ENCODE measurements at places on chromosomes 5 and 9.

GRCh38 chr9:88390371-88390990 lies 2.2 kb downstream of the SPIN1 start:
- DNase-seq, result no peak

DNA sequence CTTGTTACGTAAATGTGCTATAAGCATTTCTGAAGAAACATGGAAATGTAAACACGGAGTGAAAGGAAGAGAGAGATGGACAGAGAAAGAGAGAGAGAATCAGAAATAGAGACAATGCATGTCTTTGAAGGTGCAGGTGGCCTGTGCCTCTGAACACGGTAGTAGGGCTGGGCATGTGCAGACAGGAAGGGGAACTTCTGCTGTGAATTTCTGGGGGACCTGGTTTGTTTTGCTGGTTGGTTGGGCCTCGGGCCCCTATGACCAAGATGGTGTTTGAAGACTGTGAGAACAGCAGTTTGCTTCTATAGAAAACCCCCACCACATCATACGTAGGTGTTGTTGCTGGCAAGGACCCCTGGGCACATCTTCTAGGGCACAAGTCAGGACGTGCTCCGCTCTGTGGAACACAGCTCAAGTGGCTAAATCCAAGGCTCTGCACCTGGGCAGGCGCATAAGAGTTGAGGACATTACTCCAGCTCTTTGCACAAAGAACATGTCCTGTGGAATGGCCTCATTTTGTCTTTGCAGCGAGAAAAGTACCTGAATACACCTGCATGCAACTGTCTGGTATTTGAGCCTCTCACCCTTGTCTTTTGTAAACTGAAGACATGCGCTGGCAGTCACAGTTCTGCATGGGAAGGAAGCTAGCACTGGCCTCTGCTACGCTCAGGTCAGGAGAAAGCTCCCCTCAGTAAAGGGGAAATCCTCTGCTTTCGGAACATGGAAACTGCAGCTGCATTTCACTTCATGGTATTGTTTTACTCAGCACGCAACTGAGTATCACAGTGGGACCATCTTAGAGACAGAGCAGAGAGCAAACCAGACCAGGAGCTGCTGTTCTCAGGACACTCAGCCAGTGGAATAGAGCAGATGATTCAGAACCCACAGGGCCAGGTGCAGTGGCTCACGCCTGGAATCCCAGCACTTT lies 2.7 kb downstream of the OR2V2 start:
- no peak for DNase-seq

- no peak for DNase-seq
Measured at GRCh38 chr9:114246558-114246957, 76.3 kb upstream of the ORM1 start.

- no peak for DNase-seq
Measured at GRCh38 chr9:19999491-20000057, 210.7 kb upstream of the SLC24A2 start.

- no peak for DNase-seq
Measured at GRCh38 chr5:112013660-112014059, 256.7 kb upstream of the NREP start.

DNA sequence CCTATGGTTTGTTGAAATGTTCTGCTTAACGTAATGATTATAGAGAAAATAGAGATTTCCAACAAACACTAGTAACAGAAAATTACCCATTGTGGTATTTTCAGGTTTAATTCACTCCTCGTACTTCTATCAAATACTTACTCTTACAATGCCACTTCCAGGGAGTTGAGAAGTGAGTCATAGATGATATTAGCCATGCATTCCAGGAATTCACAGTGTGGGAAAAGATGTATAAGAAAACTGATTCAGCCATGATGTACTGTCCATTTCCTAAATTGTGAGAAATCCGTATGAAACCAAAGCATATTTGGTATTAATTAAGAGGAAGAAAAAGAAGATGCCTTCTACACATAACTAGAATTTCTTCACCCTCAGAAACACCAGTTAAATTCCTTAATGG lies 1854.6 kb upstream of the WWC1 start:
- DNase-seq, result no peak

GRCh38 chr9:70816316-70816715 lies 305.1 kb downstream of the TRPM3 start:
- DNase-seq, result no peak

GRCh38 chr5:2833556-2833955 lies 82.1 kb upstream of the IRX2 start:
- no peak for DNase-seq

- no peak for DNase-seq
Measured at GRCh38 chr5:926417-927171, 33.9 kb downstream of the TRIP13 start.

DNA sequence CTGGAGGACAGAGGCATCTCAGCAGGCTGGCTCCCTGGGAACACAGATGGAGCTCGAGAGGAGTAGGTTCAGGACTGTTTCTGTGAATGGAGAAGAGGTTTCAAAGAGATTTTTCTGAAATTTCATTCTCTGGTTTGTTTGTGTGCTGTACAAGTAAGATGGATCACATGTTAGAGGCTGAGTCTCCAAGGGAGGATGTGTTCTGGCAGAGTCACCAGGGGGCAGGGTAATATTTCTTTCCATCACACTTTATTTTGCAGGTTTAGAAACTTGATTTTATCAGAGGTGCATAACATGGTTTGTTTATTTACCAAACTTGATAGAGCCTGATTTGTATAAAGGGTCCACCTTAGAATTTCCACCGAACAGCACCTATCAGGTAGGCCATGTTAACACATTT lies 69.2 kb upstream of the ARL15 start:
- DNase-seq, result no peak

GRCh38 chr9:101005246-101005645 lies 23.3 kb upstream of the PLPPR1 start:
- DNase-seq, result no peak

DNA sequence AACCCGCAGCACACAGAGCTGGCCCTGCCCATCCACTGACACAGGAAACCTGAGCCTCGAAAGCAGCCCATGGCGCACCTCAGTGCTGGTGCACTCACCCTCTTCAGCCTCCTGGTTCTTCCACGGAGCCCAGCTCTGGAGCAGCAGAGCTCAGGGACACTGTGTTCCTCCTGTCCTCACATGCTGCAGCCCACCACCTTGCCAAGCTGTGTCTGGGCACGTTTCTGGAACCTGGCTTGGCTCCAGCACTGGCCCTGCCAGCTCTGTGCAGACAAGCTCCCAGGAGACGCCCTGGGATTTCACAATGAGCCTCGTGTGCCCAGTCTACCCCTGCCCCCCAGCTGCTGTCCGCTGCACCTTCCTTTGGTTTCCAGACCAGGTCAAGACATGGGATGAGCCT lies 119.5 kb downstream of the SYK start:
- DNase-seq, result no peak

DNA sequence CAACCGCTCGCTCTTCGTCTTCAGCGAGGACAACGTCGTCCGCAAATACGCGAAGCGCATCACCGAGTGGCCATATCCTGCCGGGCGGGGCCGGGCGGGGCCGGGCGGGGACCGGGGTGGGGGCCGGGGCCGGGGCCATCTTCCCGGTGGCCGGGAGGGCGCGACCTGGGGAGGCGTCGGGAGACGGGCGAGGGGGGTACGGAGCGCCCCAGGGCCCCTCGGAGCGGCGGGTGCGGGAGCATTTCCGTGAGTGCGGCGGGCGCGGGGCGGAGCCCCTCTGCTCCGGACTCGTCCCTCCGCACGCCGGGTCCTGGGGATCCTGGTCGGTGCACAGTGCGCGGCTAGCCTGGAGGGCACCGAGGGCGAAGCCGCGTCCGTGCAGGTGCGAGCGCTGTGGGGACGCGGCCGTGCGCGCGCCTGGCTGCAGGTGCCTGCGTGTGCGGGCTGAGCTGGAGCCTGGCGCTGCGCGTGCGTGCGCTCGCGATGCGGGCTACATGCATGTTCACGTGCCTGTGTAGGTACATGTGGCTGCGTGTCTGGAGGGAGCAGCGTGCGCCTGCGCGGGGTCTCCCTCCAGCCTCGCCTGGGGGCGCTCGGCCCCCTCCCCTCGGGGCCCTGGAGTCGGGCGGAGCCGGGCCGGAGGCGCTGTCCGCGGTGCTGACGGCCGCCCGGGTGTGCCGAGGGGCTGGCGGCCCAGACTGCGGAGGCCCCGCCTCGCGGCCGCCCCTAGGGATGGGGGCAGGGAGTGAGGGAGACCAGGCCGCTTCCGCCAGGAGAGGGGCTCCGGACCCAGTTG lies 762 bp downstream of the CACNA1B start:
- DNase-seq, result no peak

DNA sequence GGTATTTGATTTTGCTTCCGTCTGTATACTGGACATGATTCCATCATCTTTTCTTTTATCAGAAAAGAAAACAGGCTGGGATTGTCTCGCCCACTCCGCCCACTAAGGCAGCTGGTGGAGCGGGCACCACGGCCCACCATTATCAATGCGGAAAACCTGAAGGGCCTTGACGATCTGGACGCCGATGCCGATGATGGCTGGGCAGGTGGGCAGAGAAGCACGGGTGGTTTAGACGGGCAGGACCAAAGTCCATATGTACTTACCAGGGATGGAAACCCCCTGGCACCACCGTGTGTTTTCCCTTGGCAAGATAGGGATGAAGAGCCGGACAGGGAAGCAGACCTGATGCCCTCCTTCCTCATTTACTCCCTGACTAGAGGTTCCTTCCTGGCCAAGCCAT lies 53.7 kb downstream of the PRRC2B start:
- DNase-seq, result no peak

DNA sequence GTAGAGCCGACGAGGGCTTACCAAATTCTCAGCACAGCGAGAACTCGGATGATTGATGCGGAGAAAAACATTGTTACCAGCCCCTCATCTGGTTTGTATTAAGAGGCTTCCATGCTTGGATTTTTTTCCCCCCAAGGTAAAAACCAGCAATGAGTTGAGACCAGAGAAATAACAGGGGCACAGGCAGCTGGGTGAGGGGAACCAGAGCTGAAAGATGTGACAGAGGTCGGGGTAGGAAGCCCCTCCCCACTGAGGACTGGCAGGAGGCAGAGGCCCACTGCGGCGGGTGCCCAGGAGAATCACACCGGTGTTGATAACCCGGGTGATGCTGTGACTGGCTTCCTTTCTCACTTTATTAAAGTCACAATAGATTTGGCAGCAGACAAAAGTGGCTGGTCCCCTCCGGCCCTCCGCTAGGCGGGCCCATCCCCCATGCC lies 116.5 kb upstream of the PHYKPL start:
- DNase-seq, result no peak

- DNase-seq, result no peak
Measured at GRCh38 chr9:15522130-15522755, 11.5 kb upstream of the PSIP1 start.

DNA sequence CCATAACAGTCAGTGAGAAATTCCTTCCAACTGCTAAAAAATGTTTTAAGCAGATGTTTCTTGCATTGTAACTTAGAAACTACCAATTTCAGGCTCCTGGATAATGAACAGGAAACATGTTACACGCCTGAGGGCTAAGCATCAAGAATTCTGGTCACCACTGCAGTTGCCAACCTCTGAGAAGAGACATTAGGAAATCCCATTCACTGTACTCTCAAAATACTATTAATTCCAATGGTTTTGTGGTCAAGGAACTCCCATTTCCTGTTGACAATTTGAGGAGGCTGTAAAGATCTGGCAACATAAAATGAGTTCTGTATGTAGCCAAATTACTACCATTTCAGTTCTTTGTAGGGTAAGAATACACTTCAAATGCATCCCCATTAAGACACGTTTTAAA lies 456.0 kb upstream of the MEF2C start:
- no peak for DNase-seq

DNA sequence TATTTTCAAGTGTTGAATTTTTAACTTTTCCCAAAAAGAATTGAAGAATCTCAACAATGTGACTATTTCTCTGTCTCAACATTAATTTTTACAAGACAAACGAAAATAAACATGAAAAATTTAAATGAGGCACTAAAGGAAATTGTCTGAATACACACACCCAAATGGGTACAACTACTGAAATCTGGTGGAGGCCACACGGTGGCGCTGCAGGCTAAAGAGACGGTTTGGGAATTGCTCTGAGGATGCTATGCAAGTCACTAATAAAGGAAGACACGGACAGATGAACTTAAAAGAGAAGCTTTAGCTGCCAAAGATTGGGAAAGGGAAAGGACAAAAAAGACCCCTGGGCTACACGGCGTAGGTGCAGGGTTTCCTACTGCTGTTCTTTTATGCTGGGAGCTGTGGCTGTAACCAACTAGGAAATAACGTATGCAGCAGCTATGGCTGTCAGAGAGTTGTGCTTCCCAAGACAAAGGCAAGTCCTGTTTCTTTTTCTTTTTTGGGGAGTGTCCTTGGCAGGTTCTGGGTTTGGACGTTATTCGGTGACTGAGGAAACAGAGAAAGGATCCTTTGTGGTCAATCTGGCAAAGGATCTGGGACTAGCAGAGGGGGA lies at the start of gene PCDHB10:
Gene PCDHB10 (plus strand): TSS at position 244 of the 616 bp plus-strand sequence. CDS start 200 bp downstream, at position 444.
- DNase-seq, result no peak

DNA sequence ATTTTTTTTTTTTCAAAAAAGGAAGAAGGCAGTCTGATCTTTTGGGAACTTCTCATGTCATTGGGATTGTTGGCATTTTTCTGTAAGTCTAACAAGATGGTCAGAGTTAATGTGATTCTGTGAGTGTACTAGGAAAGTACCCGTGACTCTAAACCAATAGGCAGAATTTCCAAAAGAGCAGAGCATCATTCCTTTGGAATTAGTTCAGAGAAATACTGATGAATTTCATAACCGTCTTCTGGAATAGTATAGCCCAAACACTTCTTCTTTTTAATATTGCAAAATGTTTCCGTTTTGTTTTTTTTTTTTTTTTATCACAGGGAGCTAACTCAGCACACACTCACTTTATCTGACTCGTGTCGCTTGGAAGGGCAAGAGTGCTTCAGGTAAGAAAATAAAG lies 407.4 kb downstream of the DTWD2 start:
- DNase-seq, result no peak

DNA sequence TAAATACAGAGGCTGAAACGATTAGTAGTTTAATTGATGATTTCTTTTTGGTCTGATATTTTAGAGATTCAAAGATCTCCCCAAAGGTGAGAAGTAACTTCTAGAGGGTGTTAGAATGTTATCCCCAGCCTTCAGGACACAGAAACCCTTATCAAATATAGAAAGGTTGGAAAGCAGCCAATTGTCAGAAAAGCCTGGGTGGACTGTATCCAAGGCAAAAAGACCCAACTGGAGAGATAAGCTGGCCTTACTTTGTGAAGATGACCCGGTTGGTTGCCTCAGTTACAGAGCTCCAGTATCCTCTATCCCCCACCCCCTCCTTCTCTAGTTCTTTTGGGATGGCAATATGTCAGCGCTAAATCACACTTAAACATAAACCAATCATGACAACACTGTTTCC lies 75.7 kb downstream of the GCNT4 start:
- no peak for DNase-seq

DNA sequence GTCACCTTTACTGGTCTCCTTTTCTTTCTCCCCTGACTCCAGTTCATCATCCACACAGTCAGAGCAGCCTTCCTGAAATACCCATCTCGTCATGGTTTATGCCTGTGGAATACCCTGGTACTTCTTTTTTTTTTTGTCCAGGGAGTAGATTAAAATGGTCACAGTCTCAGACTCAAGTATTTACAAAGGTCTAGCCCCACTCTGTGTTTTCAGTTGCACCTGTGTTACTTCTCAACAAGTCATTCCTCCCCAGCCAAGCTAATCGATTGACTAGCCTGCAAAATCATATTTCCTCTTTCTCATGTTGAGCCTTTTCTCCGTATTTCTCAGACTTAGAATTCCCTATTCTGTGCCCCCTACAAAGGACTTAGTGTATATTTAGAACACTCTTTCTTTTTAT lies 155.2 kb upstream of the KCNN2 start:
- DNase-seq, result no peak
